ENCODE measurements at places on chromosomes 3 and 15. TPM values are rescaled to one million over a fixed set of nuclear protein-coding genes. Genes with fewer than 3 reads are reported as not detected.

The CCDC191 gene
- 0.43 TPM for total RNA-seq

GRCh38 chr3:153925841-153926514 is 195.2 kb upstream of the ARHGEF26 start:
- H3K4me3 ChIP-seq: no peak overlapping the region
- no peaks in the 10 kb centered on the region for H3K4me1 ChIP-seq
- no peaks in the 10 kb centered on the region for H3K27me3 ChIP-seq
- no peak for DNase-seq
- H3K36me3 ChIP-seq: no peaks in the 10 kb centered on the region

DNA sequence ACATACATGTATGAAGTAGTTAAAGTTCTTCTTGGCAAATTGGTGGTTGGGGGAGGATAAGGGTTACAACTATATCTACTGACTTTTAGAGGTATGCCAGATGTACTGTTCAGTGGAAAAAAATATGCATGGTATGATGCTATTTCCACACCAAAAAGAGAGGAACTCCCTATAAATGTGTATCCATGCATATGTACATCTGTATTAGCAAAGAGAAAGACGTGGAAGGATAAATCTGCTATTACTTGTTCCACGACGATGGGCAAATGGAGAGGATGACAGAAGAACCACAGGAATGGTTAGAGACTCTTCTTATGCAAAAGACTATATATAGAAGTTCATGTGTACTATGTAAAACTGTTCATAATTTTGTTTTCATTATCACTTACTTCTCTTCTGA is 197.6 kb downstream of the RORA start:
- H3K27ac ChIP-seq: no peak overlapping the region
- H3K27me3 ChIP-seq: no peaks in the 10 kb centered on the region
- no peak overlapping the region for H3K4me3 ChIP-seq
- H3K4me1 ChIP-seq: no peaks in the 10 kb centered on the region

DNA sequence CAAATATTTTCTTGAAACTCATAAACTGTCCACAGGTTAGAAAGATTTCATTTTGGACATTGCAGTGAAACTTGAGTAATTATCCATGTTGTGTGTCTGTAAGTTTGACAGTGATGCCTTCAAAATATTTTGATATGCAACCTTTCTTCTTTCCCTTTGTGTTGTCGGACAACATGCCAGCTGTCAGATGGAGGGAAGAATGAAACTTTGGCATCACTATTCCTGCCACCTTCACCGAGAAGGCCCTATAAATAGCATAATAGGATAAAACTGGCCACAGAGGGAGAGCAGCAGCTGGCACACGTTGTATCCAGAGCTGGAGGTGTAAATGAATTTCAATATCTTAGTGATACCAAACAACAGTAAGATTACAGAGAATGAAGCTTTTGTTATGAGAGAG is 436.7 kb upstream of the CFAP20DC start:
- no peak overlapping the region for H3K4me3 ChIP-seq
- H3K4me1 ChIP-seq: no peaks in the 10 kb centered on the region
- no peaks in the 10 kb centered on the region for H3K27me3 ChIP-seq
- no peaks in the 10 kb centered on the region for H3K36me3 ChIP-seq

The SERF2 gene
- 570 TPM for total RNA-seq

GRCh38 chr3:67804089-67804488 is 149.7 kb upstream of the SUCLG2 start:
- no peak overlapping the region for H3K4me3 ChIP-seq
- no peaks in the 10 kb centered on the region for H3K27me3 ChIP-seq
- H3K27ac ChIP-seq: no peak overlapping the region
- no peaks in the 10 kb centered on the region for H3K4me1 ChIP-seq
- DNase-seq: no peak
- no peaks in the 10 kb centered on the region for H3K36me3 ChIP-seq

The ZNF662 gene
- total RNA-seq: 1.6 TPM

- peaks cover 9% of the 10 kb centered on the region for H3K36me3 ChIP-seq
- no peak for DNase-seq
- peak overlapping the region; percentile 39 for H3K27ac ChIP-seq
- H3K4me1 ChIP-seq: no peaks in the 10 kb centered on the region
- H3K4me3 ChIP-seq: no peak overlapping the region
Observed at GRCh38 chr3:12622335-12622734, 41.6 kb downstream of the RAF1 start.

The ASB14 gene
- total RNA-seq: not detected

DNA sequence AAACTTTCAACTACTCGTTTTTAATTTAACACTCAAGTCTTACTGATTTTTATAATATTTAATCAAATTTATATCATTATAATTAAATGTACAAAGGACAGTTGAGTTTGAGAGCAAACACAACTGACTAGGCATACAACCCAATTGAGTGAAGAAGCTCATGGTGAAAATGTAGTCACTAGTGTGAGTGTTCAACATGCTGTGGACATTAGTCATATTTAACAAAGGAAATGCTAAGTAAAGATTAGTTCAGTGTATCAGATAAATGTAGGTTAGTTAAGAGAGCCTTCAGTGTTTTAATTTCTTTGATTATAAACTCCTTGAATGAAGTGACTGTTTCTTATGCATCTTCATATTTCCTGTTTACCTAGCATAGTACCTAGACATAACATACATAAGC is 444.2 kb upstream of the GOLIM4 start:
- H3K27ac ChIP-seq: no peak overlapping the region
- no peaks in the 10 kb centered on the region for H3K36me3 ChIP-seq
- H3K4me3 ChIP-seq: no peak overlapping the region
- H3K4me1 ChIP-seq: no peaks in the 10 kb centered on the region
- no peak for DNase-seq

GRCh38 chr3:170840291-170840859 is 29.6 kb downstream of the RPL22L1 start:
- no peaks in the 10 kb centered on the region for H3K36me3 ChIP-seq
- H3K4me3 ChIP-seq: no peak overlapping the region
- DNase-seq: no peak
- H3K27me3 ChIP-seq: no peaks in the 10 kb centered on the region
- no peak overlapping the region for H3K27ac ChIP-seq
- no peaks in the 10 kb centered on the region for H3K4me1 ChIP-seq

GRCh38 chr3:124601190-124601589 is 129.1 kb upstream of the UMPS start:
- H3K36me3 ChIP-seq: no peaks in the 10 kb centered on the region
- no peak overlapping the region for H3K27ac ChIP-seq
- no peak for DNase-seq
- no peak overlapping the region for H3K4me3 ChIP-seq

The GALNT15 gene
- total RNA-seq: 2.0 TPM

GRCh38 chr3:148938306-148938705 is 53.0 kb upstream of the GYG1 start:
- no peaks in the 10 kb centered on the region for H3K36me3 ChIP-seq
- no peaks in the 10 kb centered on the region for H3K4me1 ChIP-seq
- DNase-seq: no peak
- H3K27me3 ChIP-seq: no peaks in the 10 kb centered on the region

DNA sequence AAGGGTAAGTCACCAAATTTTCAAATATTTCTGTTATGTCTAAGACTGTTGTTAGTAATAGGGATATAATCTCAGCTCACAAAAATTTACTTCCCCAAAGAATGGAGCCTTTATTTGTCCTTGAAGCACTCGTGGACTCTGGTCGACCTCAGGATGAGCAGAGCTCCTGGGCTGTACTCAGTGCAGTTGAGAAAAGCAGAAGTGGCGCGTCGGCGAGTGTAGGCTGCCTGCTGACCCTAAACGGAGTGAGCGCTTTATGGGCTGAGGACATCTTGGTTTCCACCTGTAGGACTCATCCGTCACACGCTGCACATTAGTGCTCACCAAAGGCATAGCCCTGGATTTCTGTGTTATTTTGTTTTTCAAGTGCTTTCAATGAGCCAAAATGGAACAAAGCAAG is 11.0 kb downstream of the GABRA5 start:
- H3K4me1 ChIP-seq: no peaks in the 10 kb centered on the region
- H3K36me3 ChIP-seq: no peaks in the 10 kb centered on the region
- no peak overlapping the region for H3K4me3 ChIP-seq

- H3K36me3 ChIP-seq: no peaks in the 10 kb centered on the region
- peak overlapping the region; percentile 42 for H3K4me3 ChIP-seq
- H3K27me3 ChIP-seq: no peaks in the 10 kb centered on the region
Observed at GRCh38 chr3:42503251-42503924, 945 bp downstream of the VIPR1 start.

The DAZL gene
- total RNA-seq: not detected

The ALCAM gene
- total RNA-seq: 43.4 TPM

The PIF1 gene
- 0.35 TPM for total RNA-seq

DNA sequence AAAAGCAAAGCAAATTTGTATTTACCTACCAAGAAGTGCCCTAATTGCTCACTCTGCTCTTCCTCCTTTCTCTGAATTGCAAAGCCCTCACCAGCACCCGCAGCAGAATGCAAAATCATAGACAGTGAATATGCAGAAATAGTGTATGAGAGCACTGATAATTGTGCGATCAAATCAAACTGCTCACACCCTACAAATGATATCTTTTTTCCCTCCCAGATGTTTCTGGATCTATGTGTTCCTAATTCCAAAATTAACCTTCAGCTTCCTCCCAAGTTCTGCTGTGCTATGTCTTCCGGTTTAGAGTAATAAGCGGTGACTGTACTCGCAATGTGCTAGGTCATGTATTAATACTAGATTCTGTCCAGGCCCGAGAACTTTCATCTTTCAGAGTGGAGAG is 3.4 kb downstream of the GHSR start:
- H3K27me3 ChIP-seq: peaks cover 9% of the 10 kb centered on the region
- no peaks in the 10 kb centered on the region for H3K36me3 ChIP-seq
- H3K27ac ChIP-seq: no peak overlapping the region
- no peak overlapping the region for H3K4me3 ChIP-seq
- no peak for DNase-seq
- no peaks in the 10 kb centered on the region for H3K4me1 ChIP-seq

The EXD1 gene
- not detected for total RNA-seq

The STRA6 gene
- total RNA-seq: not detected

GRCh38 chr3:65873028-65873427 is 165.7 kb downstream of the MAGI1 start:
- no peak overlapping the region for H3K4me3 ChIP-seq
- DNase-seq: no peak
- H3K36me3 ChIP-seq: no peaks in the 10 kb centered on the region
- H3K27ac ChIP-seq: no peak overlapping the region
- peaks cover 22% of the 10 kb centered on the region for H3K4me1 ChIP-seq

The PPP2R3A gene
- total RNA-seq: 1.7 TPM

The GRAMD2A gene
- not detected for total RNA-seq

The SLC28A1 gene
- total RNA-seq: 55.8 TPM

- no peak for DNase-seq
- no peak overlapping the region for H3K27ac ChIP-seq
- H3K36me3 ChIP-seq: no peaks in the 10 kb centered on the region
- no peaks in the 10 kb centered on the region for H3K4me1 ChIP-seq
- H3K27me3 ChIP-seq: no peaks in the 10 kb centered on the region
- H3K4me3 ChIP-seq: no peak overlapping the region
Observed at GRCh38 chr15:58361273-58361759, 70.5 kb upstream of the LIPC start.

The CPLX3 gene
- not detected for total RNA-seq

DNA sequence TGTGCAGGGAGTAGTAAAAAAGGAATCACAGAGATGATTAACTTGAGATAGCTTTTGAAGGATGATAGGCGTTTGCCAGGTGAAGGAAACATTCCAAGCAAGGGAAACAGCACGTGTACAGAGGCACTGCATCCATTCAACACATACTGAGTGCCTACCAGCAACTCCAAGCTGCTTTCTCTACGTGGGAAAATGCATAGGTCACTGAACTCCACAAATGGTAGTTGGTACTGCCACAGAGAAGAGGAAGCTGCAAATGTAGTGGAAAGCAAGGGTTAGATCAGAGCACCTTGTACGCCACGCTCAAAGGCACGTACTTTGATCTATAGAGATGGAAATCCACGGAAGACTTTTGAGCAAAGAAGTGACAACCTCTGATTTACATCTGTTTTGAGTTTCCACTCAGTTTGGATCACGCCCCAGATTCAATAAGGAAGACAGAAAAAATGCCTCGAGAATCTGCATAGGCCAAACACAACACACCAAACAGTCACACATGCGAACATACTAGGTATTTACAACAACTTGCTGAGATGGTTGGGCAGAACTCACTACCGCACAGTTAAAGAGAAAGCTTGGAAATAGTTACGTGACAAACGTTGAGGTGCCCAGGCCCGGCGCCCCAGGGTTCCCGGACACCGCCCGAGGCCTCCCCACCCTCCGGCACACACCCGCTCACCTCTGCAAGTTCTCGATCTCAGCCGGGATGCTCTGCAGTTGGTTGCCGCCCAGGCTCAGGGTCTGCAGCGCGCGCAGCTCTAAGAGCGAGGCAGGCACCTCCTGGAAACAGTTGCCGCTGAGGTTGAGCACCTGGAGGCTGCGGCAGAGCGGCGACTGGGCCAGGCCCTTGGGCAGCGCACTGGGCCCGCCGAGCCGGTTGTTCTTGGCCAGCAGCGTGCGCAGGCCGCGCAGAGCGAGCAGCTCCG is 826 bp downstream of the LRRC58 start:
- peak overlapping the region; percentile 84 for H3K4me3 ChIP-seq
- no peaks in the 10 kb centered on the region for H3K27me3 ChIP-seq
- H3K36me3 ChIP-seq: no peaks in the 10 kb centered on the region
- H3K27ac ChIP-seq: peak overlapping the region; percentile 76
- H3K4me1 ChIP-seq: peaks cover 25% of the 10 kb centered on the region

The ERICH6 gene
- total RNA-seq: not detected

The ATP8B4 gene
- total RNA-seq: 10.1 TPM

DNA sequence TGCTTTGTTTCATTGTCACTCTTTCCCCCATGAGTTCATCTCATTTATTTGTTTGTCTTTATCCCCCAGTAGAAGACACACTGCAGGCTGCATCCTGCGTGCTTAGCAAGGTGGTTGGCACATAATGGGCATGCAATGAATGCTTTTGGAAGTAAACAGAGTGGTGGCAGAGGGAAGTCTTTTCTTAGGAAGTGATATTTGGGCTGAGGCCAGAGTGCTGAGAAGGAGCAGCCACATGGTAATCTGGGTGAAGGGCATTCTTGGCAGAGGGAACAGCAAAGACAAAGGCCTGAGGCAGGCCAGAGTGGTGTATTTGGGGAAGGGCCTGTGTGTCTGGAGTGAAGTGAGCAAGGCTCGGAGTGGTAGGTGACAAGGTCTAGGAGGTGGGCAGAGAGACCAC is 17.7 kb upstream of the ADAMTS7 start:
- no peaks in the 10 kb centered on the region for H3K27me3 ChIP-seq
- DNase-seq: no peak
- no peak overlapping the region for H3K4me3 ChIP-seq
- H3K36me3 ChIP-seq: no peaks in the 10 kb centered on the region
- peaks cover 4% of the 10 kb centered on the region for H3K4me1 ChIP-seq

GRCh38 chr3:535566-536416 is 339.2 kb downstream of the CHL1 start:
- no peak overlapping the region for H3K4me3 ChIP-seq
- peak; percentile 49 for DNase-seq
- H3K4me1 ChIP-seq: no peaks in the 10 kb centered on the region
- no peaks in the 10 kb centered on the region for H3K36me3 ChIP-seq

DNA sequence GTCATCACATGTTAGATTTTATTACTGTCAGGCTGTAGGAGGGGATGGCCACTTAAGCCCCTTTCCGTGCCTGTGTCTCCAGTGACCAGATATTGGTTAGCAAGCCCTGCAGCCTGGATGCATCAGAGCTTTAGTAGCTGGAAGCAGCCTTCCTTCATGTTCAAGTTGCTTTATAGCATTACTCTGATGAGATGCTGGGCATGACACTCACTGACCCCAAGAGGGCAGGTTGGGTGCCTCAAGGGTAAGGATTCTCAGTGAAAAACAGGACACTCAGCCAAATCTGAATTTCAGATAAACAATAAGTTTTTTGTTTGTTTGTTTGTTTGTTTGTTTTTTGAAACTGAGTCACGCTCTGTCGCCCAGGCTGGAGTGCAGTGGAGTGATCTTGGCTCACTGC is 68.5 kb upstream of the PTX3 start:
- DNase-seq: no peak
- no peak overlapping the region for H3K4me3 ChIP-seq
- H3K27me3 ChIP-seq: no peaks in the 10 kb centered on the region
- H3K4me1 ChIP-seq: no peaks in the 10 kb centered on the region

The POLQ gene
- 0.80 TPM for total RNA-seq

All from right lobe of liver (tissue), 6 donors.